ENCODE measurements at places on chromosomes 16 and 17. TPM values are rescaled to one million over a fixed set of nuclear protein-coding genes. Genes with fewer than 3 reads are reported as not detected.

The TP53TG3 gene
- not detected for total RNA-seq

The HOXB6 gene
- 0.66 TPM for total RNA-seq

The RNF112 gene
- 2.5 TPM for total RNA-seq

The KRT16 gene
- 2.4 TPM for total RNA-seq

The FOXF1 gene
- total RNA-seq: 0.21 TPM

The ATP2A3 gene
- 12.9 TPM for total RNA-seq

The IL17C gene
- total RNA-seq: not detected

The RGS11 gene
- 59.0 TPM for total RNA-seq

The RSL1D1 gene
- total RNA-seq: 67.3 TPM

The TBC1D3B gene
- not detected for total RNA-seq
